ENCODE measurements at places on chromosomes 7 and 10.

DNA sequence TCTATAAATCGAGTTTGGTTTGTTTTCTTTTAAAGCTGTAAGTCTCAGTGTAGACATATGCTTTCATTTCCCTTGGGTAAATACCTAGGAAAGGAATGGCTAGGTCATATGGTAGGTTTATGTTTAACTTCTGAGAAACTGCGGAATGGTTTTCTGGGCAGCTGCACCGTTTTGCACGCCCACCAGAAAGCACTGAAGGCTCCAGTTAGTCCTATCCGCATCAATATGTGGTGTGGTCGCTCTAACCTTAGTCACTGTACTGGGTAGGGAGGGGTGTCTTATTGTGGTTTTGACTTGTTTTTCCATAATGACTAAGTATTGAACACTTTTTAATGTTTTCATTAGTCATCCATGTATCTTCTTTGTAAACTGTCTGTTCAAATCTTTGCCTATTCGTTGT lies 279.5 kb upstream of the AKR1E2 start:
- peak; percentile 25 for DNase-seq

DNA sequence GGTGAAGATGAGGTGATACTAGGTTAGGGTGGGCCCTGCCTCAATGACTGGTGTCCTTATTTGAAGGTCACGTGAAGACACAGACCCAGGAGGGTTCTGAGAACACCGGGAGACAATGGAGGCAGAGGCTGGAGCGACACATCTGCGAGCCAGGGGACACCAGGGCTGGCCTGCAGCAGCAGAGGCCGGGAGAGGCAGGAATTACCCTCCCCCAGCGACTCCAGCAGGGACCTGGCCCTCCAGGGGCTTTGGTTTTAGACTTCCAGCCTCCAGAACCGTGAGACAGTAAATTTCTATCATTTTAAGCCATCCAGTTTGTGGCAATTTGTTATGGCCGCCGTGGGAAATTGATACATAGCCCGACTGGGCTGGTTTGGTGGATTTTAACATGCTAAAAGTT lies 152.2 kb downstream of the DNAJB6 start:
- DNase-seq = no peak

- peak; percentile 79 for DNase-seq
These were observed 14.0 kb downstream of the DNAJB12 start for GRCh38 chr10:72340510-72341261.

DNA sequence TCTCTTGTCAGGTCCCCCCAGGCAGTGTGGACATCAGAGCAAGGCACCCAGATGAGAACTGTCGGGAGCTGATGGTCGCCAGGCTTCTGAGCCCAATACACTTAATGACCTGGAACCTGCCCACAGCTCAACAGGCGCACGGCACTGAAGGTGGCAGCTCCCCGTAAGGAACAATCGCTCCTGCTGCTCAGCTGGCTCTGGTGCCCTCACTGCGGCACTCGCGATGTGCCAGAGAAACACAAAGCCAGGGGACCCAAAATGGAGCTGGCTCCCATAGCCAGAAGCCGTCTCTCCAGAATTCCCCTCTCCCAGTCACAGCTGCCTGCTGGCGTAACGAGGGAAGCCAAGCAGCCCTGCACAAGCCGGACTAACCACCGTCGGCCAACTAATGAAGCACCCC lies 6.3 kb downstream of the CALN1 start:
- no peak for DNase-seq

GRCh38 chr7:71604818-71605414 lies 473.0 kb downstream of the GALNT17 start:
- no peak for DNase-seq

GRCh38 chr10:22333975-22334282 lies 11.4 kb upstream of the SPAG6 start:
- no peak for DNase-seq

DNA sequence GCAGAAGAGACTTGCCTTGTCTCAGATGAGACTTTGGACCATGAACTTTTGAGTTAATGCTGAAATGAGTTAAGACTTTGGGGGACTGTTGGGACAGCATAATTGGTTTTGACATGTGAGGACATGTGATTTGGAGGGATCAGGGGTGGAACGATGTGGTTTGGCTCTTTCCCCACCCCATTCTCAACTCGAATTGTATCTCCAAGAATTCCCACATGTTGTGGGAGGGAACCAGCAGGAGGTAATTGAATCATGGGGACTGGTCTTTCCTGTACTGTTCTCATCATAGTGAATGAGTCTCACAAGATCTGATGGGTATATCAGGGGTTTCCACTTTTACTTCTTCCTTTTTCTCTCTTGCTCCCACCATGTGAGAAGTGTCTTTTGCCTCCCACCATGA lies 229.7 kb upstream of the KCND2 start:
- DNase-seq = no peak

DNA sequence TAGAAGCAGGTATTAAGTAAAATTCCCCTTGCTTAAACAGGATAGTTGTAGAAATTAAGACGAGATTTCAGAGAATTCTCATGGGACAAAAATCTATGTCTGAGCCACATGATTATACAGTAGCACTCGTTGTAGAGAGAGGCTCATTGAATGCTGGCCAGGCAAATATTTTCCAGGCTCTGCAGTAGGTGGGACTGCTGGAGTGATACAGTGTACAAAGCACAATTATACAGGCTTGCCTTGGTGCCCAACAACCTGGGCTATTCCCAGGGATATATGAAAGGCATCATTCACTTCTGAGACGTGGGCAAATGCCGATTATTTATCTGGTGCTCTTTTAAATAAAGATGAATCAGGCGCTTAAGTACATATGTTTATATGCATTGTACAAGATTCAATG lies 380.6 kb downstream of the PHTF2 start:
- DNase-seq = no peak

GRCh38 chr7:47684728-47685127 lies 102.8 kb upstream of the TNS3 start:
- DNase-seq = no peak

DNA sequence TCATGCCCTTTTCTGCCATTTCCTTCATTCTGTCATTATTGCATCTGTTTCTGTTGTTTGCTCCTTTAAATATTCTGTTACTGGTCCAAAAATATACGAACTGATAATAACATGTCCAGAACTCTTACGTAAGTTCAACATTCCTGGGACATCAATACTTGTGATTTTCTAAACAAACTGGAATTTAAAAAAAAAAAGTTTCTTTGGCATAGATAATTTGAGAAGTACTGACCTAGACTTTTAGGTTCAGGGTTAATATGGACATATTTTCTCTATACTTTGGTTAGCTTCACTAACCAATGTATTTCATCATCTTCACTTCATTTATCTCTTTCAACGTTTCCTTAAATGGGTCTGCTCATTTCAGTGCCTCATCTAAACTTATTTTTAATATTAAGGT lies 147.3 kb downstream of the JMJD1C start:
- DNase-seq = no peak

- no peak for DNase-seq
These were observed 102.0 kb downstream of the ADARB2 start for GRCh38 chr10:1635340-1635739.

GRCh38 chr10:34407324-34407805 lies 407.7 kb downstream of the PARD3 start:
- no peak for DNase-seq

- DNase-seq = no peak
These were observed 33.3 kb upstream of the ORC5 start for GRCh38 chr7:104241135-104241534.

DNA sequence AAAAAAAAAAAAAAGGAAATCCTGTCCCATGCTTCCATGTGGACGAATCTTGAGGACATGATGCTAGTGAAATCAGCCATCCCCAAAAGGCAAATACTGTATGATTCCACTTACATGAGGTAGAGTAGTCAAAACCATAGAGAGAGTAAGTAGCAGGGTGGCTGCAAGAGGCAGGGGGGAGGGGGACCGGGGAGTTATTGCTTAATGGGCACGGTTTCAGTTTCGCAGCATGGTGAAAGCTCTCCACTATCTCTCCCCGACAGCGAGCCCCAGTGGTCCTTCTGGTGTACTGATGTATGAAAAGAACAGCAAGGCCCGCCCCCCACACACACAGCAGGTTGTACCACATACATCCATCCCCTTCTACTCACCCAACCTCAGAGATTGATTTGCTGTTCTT lies 32.8 kb downstream of the NOD1 start:
- peak; percentile 59 for DNase-seq

GRCh38 chr10:87760195-87760905 lies 57.7 kb downstream of the ATAD1 start:
- no peak for DNase-seq

DNA sequence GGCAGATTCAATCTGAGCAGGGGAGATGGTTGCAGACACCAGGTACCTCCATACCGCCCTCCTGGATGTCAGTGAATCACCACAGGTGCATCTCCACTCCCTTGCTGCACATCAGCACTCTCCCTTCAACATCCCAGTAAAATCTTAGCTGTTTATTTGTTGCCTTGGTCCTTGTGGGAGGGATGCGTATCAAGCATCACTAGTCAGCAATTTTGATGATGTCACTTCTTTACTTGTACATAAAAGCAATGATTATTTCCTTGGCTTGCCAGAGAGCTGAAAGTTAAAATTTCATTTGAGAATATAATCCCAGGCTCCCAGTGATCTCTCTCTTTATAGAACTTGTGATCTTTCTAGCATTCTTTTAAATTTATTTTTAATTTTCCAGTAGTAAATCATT lies 49.5 kb downstream of the TMEM168 start:
- no peak for DNase-seq

- DNase-seq = no peak
These were observed 10.7 kb downstream of the SPAM1 start for GRCh38 chr7:123935436-123936381.

DNA sequence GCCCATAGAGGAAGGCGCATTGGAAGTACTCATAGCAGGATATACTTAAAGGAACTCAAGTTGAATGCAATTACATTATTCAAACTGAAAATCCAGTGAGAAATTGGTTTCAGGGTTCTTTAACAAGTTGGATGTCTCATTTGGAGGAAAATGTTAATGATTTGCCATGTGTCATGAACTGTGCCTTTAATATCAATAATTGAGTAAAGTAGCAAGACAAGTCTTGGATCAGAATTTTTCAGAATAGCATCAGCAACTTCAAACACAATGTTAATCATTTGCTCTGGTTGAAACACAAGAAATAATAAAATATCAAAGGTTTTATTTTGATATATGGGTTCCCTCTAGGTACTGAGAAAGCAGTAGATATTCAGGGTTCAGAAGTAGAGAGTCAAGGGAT lies 24.5 kb upstream of the POU6F2 start:
- no peak for DNase-seq

DNA sequence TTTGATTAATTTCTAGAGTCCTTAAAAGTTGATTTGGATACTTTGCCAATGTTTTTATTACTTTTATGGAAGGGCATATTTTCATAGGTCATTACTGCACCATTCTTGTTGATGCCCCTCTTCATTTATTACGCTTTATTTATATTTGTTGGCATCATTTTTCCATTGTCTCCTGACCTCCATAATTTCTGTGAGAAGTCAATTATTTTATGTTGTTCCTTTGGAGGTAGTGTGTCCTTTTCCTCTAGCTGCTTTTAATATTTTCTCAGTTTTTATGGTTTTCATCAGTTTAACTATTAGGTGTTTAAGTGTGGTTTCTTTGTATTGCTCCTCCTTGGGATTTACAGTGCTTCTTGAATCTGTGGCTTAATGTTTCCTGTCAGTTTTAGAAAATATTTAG lies 134.9 kb downstream of the SAMD9 start:
- DNase-seq = no peak

DNA sequence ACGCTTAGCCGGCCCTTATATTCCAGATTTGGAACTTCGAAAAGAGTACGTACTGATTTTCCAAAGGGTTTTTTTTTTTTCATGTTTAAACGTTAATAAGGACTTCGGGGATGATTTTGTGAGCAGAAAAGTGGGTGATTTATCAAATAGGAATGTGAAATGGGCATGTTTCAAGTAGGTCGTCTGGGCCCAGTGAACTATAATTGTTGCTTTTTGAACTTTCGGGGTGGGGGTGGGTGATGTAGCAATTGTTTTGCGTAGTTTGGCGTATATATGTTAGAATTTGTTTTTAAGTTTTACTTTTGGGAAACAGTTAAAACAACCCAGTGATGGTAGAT lies 299 bp upstream of the PBLD start:
- DNase-seq = no peak

- DNase-seq = no peak
These were observed 195.1 kb upstream of the AUTS2 start for GRCh38 chr7:69403169-69403568.

DNA sequence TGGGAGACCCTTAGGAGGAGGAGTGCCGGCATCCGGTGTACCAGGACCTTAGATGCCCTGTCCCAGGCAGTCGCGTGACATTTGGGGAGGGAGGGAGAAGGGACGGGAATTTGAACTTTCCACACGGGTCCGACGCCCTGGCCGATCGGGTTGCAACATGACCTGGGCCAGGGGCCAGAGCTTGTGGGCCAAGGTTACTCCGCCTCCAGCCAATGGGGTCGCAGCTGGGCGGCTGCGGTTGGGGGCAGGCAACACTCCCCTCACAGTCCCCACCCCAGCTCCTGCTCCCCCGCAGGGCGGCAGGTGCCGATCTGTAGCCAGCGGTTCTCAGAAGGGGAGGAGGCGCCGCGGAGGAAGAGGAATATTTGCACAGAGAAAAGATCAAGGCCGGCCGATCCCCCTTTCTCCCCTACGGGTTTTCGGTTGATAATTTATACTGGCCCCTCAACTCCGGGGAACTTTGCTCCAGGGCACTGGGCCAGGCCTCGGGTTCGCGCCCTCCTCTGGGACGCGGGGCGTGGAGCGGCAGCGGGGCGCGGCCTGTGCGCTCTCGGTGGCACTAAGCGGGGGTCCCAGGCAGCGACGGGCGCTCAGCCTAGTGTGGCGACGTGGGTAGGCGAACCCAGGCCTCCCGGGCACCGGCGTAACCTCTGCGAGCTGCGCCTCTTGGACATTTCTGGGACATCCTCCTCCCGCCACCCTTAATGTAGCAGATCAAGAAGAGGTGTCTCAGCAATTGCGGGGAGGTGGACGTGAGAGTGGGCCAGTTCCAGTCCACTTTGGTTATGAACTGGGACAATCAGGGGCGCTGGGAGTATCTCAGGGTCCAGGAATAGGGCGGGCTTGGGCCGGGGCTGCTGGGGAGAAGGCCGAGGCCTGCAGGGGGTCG lies 1.2 kb downstream of the MLXIPL start:
- no peak for DNase-seq

- no peak for DNase-seq
These were observed 25.7 kb upstream of the CDK14 start for GRCh38 chr7:90570373-90570959.

GRCh38 chr10:132507409-132507955 lies 30.1 kb upstream of the INPP5A start:
- no peak for DNase-seq

GRCh38 chr10:123515661-123516060 lies 150.5 kb upstream of the GPR26 start:
- DNase-seq = no peak

- no peak for DNase-seq
These were observed 61.4 kb downstream of the ZRANB1 start for GRCh38 chr10:125003146-125003900.

GRCh38 chr7:85290269-85290668 lies 103.4 kb upstream of the SEMA3D start:
- no peak for DNase-seq

DNA sequence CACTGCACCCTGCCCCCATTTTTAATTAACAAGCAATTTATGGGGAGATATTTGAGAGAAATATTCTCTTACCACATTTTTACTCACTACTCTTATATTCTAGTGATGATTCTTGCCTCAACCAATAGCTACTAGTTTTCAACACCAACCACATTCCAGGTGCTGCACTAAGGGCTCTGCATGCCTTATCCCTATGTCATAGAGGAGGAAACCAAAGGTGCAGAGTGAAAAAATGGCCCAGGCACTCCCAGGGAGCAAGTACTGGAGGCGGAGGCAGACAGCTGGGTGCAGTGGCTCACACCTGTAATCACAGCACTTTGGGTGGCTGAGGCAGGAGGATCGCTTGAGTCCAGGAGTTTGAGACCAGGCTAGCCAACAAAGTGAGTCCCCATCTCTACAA lies 35.5 kb upstream of the TPST1 start:
- no peak for DNase-seq

Data from stimulated activated CD4-positive, alpha-beta T cell treated with anti-CD3 and anti-CD28 coated beads, Interleukin-4, amount 100 ng/mL, for 1 hour (primary cell).